ENCODE measurements at places on chromosomes 4 and X.

DNA sequence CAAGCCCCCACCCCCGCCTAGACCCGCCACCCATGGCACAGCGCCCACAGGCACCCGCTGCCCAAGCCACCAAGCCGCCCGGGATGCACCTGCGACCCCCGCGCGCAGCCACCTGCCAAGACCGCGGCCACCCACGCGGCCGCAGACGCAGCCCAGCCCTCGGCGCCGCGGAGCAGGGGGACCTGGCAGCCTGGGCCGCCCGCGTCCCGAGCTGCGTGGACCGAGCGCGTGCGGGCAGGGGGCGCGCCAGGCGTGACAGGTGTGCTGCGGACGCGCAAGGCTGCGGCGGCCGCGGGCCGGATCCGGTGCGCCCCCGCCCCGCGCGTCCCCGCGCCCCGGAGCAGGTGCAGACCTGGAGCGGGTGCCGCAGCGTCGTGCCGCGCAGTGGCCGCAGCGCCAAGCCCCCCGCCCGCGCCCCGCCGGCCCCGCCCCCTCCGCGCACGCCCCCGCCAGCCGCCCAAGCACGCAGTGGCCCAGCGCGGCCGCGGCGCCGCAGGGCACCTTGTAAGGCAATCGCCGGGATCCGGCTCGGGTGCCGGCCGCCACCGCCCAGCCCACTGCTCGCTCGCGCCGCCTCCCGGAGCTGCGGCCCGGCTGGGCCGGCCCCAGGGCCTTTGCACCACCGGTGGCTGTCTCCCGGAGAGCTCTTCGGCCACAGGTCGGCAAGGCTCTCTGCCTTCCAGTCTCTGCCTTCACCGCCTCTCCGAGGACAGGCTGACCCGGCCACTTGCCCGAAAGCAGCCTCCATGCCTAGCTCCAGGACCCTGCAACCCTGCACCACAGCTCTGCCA, at the start of gene PNCK:
PNCK (minus strand) TSS at position 386 of the 791 bp plus-strand sequence. CDS start 737 bp downstream, outside the sequence.
- peak within 1 kb of the TSS; percentile 31 for H3K4me3 ChIP-seq
- no peaks in the 10 kb centered on the region for H3K27me3 ChIP-seq
- no peaks in the 10 kb centered on the region for H3K36me3 ChIP-seq

DNA sequence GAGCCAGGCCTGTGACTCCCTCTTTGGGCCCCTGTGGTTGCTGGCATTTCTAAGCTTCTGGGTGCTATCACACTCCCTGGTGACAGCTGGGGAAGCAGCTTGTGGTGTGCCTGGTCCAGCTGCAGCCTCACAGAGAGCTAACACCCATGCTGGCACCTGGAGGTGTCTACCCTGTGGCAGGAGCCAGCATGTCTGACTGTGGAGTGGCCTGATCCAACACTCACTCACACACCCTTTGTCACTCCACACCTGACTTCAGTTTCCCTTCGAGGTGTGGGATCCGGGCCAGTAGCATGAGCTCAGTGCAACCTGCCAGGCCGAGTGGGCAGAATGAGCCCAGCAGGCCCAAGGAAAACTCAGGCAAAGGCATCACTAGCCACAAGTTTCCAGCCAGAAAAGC, 67.5 kb downstream of the TECRL start:
- no peak overlapping the region for H3K27ac ChIP-seq
- H3K4me3 ChIP-seq, result no peak overlapping the region
- no peak for DNase-seq
- no peaks in the 10 kb centered on the region for H3K4me1 ChIP-seq

DNA sequence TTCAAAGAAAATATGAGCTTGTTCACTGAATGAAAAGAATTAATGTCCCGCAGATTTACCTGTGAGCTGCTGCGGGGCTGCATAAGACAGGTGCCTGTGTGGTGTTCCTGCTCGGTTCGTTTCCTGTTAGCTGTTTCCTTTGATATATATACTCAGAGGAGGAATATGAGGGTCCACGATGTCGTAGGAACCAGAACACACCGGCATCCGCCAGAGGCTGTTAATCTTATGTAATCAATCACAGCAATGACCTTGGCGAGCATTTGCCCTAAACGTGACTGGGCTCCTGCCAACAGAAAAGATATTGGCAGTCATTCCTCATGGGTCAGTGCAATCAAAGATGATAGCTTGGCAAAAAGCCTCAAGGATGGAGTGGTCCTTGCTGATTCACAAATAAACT, 260.1 kb downstream of the EVC2 start:
- no peak overlapping the region for H3K27ac ChIP-seq
- no peaks in the 10 kb centered on the region for H3K27me3 ChIP-seq
- DNase-seq, result no peak

DNA sequence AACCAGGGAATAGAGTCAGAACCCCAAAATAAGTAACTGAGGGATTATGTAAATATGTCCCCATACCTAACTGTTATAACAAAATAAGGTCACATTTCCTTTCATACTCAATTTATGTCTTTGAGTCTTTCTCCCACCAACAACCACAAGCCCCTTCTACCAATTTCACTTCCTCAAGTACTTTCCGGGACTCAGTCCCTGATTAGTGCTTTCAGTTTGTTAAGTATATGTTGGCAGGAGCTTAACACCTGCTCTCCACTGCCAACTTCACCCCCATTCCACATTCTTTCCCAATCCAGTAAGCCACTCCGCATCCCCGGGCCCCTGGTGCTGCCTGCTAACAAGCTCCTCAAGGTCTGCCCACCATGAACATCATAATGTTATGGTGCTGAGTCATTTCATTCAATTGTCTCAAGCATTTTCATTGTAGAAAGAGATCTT, 71.3 kb upstream of the SPRY1 start:
- H3K27ac ChIP-seq, result no peak overlapping the region
- H3K4me3 ChIP-seq, result no peak overlapping the region
- no peaks in the 10 kb centered on the region for H3K27me3 ChIP-seq
- peaks cover 3% of the 10 kb centered on the region for H3K4me1 ChIP-seq
- DNase-seq, result no peak
- no peaks in the 10 kb centered on the region for H3K36me3 ChIP-seq

DNA sequence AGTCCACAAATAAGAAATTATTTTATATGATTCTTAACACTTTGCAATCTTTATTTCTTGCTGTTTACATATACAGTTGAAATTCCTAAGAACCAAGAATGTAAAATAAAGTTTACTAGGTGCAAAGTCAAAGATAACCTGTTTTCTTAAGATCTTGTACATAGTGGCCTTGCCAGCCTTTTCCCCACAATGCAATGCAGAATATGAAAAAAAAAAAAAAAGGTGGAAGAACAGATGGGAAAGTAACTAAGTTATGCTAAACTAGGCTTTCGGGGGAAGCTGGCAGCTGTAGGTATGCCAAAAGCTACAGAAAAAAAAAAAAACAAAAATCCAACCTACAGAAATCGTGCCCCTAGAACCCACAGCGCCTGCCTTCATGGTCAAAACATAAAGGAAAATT, 1588.4 kb downstream of the STIM2 start:
- H3K27ac ChIP-seq, result no peak overlapping the region
- H3K27me3 ChIP-seq, result no peaks in the 10 kb centered on the region
- no peak for DNase-seq
- H3K36me3 ChIP-seq, result no peaks in the 10 kb centered on the region

- no peaks in the 10 kb centered on the region for H3K36me3 ChIP-seq
- no peaks in the 10 kb centered on the region for H3K27me3 ChIP-seq
- 0 out of 2 replicates have a peak, but pooled peaks cover 2% of the 10 kb centered on the region for H3K4me1 ChIP-seq
- no peak overlapping the region for H3K4me3 ChIP-seq
- no peak overlapping the region for H3K27ac ChIP-seq
Observed at GRCh38 chr4:110188113-110188512, 10.3 kb downstream of the ELOVL6 start.

GRCh38 chrX:7586126-7586525, 256.8 kb upstream of the VCX start:
- H3K4me3 ChIP-seq, result no peak overlapping the region
- no peak overlapping the region for H3K27ac ChIP-seq
- H3K27me3 ChIP-seq, result no peaks in the 10 kb centered on the region
- H3K36me3 ChIP-seq, result no peaks in the 10 kb centered on the region
- no peaks in the 10 kb centered on the region for H3K4me1 ChIP-seq
- DNase-seq, result no peak

GRCh38 chr4:69078852-69079251, 17.4 kb upstream of the UGT2B7 start:
- no peaks in the 10 kb centered on the region for H3K36me3 ChIP-seq
- H3K4me3 ChIP-seq, result no peak overlapping the region
- no peak for DNase-seq
- H3K4me1 ChIP-seq, result no peaks in the 10 kb centered on the region

DNA sequence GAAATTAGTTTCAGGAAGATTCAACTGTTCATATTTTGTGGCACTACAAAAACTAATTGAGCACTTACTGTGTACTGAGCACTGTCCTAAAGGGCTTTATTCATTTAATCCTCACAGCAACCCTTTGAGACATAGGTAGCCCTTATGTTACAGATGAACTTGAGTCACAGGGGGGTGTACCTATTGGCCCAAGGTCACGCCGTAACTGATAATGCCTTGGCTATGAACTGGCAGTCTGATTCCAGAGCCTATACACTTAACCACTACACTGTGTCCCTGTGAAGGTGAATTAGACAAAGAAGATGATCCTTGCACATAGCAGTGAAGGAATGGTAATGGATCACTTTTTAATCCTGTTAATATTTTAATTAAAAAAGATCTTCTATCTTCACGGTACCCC, 12.0 kb downstream of the TMEM165 start:
- no peak overlapping the region for H3K4me3 ChIP-seq
- no peak overlapping the region for H3K27ac ChIP-seq
- H3K4me1 ChIP-seq, result no peaks in the 10 kb centered on the region
- H3K27me3 ChIP-seq, result no peaks in the 10 kb centered on the region
- no peak for DNase-seq
- peaks cover 2% of the 10 kb centered on the region for H3K36me3 ChIP-seq

DNA sequence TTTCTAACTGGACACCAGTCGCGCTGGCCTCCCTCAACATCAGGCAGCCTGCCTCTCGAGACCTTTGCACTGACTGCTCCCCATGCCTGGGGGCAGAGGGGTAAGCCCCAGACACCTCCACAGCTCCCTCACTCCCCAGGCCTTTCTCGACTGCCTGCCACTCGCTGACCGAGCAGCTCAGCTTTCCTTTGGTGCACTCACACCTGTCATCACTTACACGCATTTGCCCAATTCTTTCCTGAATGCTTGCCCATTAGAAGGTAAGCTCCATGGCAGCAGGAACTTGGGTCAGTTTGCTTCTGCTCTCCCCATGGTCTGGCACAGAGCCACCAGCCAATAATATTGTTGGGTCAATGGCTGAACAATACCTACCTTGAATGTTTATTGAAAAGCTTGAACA, 32.2 kb upstream of the PROM1 start:
- no peak overlapping the region for H3K27ac ChIP-seq
- H3K4me3 ChIP-seq, result no peak overlapping the region
- H3K36me3 ChIP-seq, result no peaks in the 10 kb centered on the region
- no peak for DNase-seq
- no peaks in the 10 kb centered on the region for H3K4me1 ChIP-seq
- no peaks in the 10 kb centered on the region for H3K27me3 ChIP-seq

DNA sequence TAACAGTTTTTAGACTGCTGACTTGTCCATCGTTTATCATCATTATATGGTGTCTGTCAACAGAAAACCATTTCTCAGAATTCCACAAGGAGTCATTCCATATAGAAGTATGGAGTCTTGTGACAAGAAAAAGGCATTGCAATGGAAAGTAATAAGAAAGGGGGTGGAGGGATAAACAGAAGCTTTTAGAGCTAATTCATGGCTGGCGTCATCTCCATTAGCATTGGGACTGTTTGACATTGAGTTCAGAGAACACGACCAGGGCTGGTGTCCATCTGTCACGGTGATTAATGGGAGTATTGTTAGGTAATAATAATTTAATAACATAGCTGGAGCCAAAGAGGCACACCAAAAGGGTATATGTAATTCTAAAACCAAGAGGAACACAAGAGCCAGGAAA, 101.9 kb upstream of the SFRP2 start:
- H3K36me3 ChIP-seq, result no peaks in the 10 kb centered on the region
- no peaks in the 10 kb centered on the region for H3K4me1 ChIP-seq
- no peak overlapping the region for H3K4me3 ChIP-seq
- no peak overlapping the region for H3K27ac ChIP-seq
- DNase-seq, result no peak

DNA sequence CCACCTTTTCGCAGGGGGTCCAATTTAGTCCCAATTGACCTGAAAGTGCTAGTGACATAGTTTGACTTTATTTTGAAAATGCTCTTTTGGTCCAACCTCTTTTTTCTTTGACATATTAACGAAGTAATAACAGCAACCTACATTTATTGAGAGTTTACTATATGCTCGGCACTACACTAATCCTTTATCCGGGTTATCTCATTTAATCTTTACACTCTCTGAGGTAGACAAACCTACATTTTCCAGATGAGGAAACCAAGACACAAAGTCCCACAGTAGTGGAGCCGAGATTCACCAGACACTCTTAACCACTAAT, 307 bp upstream of the ATRX start:
- no peaks in the 10 kb centered on the region for H3K27me3 ChIP-seq

DNA sequence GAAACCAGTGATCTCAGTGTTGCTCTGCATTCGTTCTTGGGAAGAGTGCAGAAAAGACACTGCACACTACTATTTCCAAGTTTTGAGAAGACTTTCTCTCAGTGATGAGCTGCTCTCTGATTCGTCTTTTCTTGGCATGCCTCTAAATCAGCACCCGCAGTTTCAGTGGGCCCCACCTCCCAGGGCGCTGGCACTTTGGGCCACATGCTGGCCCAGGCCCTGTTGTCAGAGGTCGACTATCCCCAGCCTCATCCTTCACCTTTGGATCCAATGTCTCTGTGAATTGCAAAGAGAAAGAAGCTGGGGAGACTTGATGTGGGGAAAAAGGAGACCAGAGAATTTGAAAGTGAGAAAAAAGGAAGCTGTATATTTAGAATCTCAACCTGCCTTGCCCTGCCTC, 644.1 kb upstream of the PITX2 start:
- peaks cover 2% of the 10 kb centered on the region for H3K4me1 ChIP-seq
- no peak overlapping the region for H3K4me3 ChIP-seq
- no peaks in the 10 kb centered on the region for H3K36me3 ChIP-seq
- no peak for DNase-seq

- H3K4me3 ChIP-seq, result no peak overlapping the region
- H3K36me3 ChIP-seq, result no peaks in the 10 kb centered on the region
- no peaks in the 10 kb centered on the region for H3K27me3 ChIP-seq
Observed at GRCh38 chr4:56910172-56910967, 2.7 kb downstream of the REST start.

DNA sequence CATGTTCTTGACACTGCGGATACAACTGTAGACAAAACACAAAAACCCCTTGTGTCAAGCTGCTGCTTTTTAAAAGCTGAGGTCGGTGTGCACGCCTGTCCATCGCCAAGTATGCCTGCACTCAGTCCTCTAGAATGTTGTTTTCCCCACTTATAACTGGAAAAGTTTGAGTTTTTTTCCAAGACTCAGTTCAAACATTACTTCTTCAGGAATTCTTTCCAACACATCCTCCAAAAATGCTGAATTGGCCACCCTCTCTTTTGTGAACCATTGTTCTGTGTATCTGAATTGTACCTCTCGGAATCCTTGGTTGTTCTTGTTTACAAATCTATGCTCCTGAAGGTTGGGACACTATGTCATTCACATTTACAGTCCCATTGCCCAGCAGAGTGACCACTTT, 94.6 kb downstream of the REELD1 start:
- H3K4me1 ChIP-seq, result no peaks in the 10 kb centered on the region
- H3K27me3 ChIP-seq, result no peaks in the 10 kb centered on the region
- no peak overlapping the region for H3K4me3 ChIP-seq
- no peak for DNase-seq
